G401 (cell line): ENCODE measurements at places on chromosomes 1 and 21. TPM values are rescaled to one million over a fixed set of nuclear protein-coding genes. Genes with fewer than 3 reads are reported as not detected.

DNA sequence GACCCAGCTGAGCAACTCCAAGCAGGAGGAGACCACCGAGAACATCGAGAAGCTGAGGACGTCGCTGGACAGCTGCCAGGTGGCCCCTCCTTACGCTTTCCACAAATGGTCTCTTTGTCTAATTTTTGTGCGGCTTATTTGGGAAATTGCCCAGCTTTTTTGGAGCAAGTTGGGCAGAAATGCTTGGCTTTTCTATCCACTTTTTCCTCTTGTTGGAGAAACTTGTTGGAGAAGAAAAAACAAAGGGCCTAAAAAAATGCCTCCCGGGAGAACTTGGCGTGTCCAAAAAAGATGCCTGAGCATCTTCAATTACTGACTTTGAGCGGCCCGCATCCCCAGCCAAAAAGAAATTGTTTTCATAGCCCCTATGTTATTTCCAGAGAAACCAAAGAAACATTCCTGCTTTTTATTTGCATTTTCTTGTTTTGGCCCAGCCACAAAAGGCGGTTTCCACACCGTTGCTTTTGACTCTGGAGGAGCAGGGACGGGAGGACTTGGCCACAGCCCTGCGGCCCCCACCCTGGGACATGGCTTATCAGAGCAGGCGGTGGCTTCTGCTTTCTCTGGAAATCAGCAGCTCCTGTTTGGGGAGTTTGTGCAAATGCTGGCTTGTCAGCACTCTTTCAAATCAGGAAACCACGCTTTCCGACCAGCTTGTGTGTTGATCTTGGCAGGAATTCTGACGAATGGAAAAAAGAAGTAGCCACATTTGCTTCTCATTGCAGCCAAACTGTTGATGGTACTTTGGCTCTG is 81.2 kb upstream of the EFHD2 start:
- DNase-seq, result peak; percentile 83

Gene JTB
- total RNA-seq, result 196 TPM in 2 replicates

GRCh38 chr1:11681071-11681771 is at the start of gene MAD2L2:
TSS of gene MAD2L2 (minus strand) at chr1:11681148. CDS start at chr1:11680601, 547 bp downstream.
- peak; percentile 85 for DNase-seq

DNA sequence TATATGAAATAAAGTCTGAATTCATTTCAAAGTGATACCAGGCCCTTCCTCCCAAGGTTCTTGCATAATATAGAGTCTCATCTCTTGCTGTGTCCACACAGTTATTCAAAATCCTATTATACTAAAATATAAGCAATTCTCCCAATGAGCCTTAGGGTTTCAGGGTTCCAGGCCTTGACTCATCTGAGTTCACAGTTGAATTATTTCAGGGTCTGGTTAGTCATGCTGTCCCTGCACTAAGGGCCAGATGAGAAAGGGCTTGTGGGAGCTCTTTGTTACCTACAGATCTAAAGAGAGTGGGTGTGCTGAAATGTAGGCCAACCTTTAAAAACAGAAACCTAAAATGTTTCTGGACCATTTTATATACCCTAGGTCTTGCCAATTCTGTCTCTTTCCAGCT is 337.5 kb upstream of the LRRC7 start:
- DNase-seq, result no peak

DNA sequence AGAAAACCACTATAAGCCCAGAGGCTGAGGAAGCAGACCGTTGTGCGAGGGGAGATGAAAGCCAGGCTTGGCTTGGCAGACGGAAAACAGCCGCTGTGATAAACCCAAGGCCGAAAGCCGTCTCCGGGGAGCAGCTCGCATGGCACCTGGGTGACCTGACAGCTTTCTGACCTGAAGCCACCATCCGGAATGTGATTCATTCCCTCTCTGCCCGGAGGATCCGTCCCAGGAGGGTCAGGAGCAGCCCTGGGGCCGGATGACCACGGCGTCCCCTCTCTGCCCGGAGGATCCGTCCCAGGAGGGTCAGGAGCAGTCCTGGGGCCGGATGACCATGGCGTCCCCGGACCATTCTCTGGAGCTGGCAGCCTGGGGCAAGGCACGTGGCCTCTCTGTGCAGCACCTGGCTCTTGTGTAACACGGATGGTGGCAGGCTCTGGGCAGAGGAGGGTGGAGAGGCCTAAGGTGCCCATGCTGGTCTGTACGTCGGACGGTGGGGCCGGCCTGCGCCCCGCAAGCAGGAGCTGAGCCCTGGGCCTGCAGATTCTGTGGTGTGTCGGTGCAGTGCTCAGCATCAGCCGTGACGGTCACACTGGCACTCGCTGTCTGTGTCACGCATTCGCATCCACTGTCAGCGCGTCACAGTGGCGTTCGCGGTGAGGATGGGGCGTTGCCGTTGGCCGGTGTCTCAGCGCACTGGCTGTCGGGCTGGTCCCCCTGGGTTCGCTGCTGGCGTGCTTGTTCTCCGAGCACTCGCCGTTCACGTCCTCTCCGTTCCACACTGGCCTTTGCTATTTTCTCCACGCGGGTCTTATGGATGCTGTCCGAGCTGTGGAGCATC is 50.3 kb downstream of the SLX9 start:
- DNase-seq, result no peak

Gene TRPM2
- total RNA-seq, result 0.12 TPM in 1 of 2 replicates, not detected in the other

DNA sequence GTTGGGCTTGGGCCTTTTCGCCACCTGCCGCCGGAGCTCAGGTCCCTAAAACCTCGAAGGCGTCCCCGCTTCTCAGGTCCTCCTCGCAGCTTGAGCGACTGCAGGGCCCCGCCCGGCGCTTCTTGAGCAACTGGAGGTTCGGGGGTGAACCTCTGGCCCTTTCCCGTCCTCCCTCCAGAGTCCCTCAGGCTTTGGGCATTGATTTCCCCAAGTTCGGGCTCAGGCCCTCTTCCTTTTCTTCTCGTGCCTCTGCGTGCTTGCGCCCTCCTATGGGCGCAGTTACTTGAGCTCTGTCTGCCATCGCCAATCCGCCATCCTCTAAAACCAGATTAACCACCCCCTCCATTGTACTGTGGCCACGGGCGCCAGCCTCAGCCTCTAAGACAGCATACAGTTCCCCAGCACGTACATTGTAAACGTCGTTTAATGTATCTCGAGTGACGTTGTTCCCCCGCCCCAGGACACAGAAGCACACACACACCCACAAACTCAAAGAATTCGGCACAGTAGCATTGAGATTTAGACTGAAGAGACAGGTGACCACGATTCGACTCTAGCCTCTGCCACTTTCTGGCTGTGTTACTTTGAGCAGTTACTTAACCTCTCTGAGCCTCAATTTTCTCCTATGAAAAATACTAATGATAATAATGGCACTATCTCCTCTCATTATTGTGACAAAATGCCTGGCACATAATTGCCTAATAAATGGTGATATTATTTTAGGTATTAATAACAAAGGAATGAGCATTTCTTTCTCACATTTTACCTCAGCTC is 22.6 kb downstream of the BTG2 start:
- peak; percentile 75 for DNase-seq

DNA sequence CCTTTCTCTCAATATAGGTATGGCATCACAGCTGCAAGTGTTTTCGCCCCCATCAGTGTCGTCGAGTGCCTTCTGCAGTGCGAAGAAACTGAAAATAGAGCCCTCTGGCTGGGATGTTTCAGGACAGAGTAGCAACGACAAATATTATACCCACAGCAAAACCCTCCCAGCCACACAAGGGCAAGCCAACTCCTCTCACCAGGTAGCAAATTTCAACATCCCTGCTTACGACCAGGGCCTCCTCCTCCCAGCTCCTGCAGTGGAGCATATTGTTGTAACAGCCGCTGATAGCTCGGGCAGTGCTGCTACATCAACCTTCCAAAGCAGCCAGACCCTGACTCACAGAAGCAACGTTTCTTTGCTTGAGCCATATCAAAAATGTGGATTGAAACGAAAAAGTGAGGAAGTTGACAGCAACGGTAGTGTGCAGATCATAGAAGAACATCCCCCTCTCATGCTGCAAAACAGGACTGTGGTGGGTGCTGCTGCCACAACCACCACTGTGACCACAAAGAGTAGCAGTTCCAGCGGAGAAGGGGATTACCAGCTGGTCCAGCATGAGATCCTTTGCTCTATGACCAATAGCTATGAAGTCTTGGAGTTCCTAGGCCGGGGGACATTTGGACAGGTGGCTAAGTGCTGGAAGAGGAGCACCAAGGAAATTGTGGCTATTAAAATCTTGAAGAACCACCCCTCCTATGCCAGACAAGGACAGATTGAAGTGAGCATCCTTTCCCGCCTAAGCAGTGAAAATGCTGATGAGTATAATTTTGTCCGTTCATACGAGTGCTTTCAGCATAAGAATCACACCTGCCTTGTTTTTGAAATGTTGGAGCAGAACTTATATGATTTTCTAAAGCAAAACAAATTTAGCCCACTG is 11.5 kb downstream of the HIPK1 start:
- DNase-seq, result peak; percentile 82

Gene ECM1
- 44.5 and 60.0 TPM in 2 replicates for total RNA-seq

Gene GPR3
- total RNA-seq, result 2.4 and 6.9 TPM in 2 replicates

- no peak for DNase-seq
Observed at GRCh38 chr1:40252601-40253000, 4.9 kb downstream of the TMCO2 start.

- no peak for DNase-seq
Observed at GRCh38 chr21:28216976-28217523, 775.6 kb downstream of the LTN1 start.

Gene PLPPR4
- 37.3 and 47.3 TPM in 2 replicates for total RNA-seq

Gene KRTAP21-2
- not detected in 2 replicates for total RNA-seq

GRCh38 chr21:21415741-21416140 is 417.5 kb downstream of the NCAM2 start:
- no peak for DNase-seq

DNA sequence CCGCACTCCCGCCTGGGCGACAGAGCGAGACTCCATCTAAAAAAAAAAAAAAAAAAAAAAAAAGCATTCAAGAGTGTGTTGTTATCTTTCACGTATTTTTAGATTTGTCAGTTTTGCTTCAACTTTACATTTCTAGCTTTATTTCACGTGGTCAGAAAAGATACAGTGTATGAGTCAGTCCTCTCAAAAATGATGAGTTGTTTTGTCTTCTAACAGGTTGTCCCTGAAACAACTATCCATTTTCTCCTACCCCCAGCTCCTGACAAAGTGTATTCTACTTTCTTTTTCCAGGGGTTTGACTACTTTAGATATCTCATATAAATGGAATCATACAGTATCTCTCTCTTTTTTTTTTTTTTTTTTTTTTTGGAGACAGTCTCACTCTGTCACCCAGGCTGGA is 5.5 kb upstream of the ZNF695 start:
- DNase-seq, result no peak

- DNase-seq, result peak; percentile 52
Observed at GRCh38 chr1:58781541-58782177, 2.2 kb downstream of the JUN start.

- DNase-seq, result no peak
Observed at GRCh38 chr1:161702250-161702649, 4.8 kb upstream of the FCRLA start.

GRCh38 chr1:206666031-206666561 is 18.6 kb upstream of the MAPKAPK2 start:
- DNase-seq, result no peak

Gene RGS4
- 1.9 and 2.7 TPM in 2 replicates for total RNA-seq

GRCh38 chr1:201540846-201541735 is 2.2 kb downstream of the NAV1 start:
- no peak for DNase-seq

DNA sequence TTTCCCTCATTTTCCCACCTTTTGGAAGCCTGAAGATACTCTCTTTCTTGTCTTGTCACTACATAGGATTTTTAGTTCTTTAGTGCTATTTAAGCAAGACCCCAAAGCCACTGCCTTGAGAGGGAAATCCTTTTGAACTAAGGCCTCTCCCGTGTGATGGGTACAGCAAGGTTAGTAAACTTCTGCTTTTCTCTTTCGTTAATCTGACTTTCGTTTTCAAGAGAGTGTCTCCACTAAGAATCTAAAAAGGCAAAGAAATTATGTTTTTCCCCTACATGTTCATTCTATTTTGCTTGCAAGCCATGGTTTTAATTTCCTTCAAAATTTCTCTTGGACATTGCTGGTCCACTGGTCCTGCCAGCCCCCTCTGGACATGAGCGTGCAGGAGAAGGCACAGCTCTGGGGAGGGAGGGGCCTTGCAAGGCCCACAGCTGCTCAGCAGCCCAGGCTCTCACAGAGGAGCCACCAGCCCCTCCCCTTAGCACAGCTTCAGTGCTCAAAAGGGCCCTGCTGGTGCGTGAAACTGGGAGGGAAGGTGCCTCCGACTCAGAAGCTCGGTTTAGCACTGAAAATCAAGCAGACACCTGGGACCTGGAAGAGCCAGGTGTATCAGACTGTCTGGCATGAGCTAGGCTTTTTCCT is 210.9 kb upstream of the GALNT2 start:
- no peak for DNase-seq

Gene BTBD19
- 1.1 and 1.3 TPM in 2 replicates for total RNA-seq

Gene SPRR2F
- total RNA-seq, result not detected in 2 replicates

Gene CYB5RL
- 5.5 and 6.2 TPM in 2 replicates for total RNA-seq

Gene CASQ1
- total RNA-seq, result 0.71 TPM in 1 of 2 replicates, not detected in the other

Gene SELENBP1
- total RNA-seq, result 0.27 TPM in 1 of 2 replicates, not detected in the other

Gene FAM110D
- 3.5 and 5.1 TPM in 2 replicates for total RNA-seq
